ENCODE measurements at places on chromosomes 5 and 9.

- DNase-seq, result no peak
These were observed 24.0 kb downstream of the RANBP17 start for GRCh38 chr5:170885809-170886208.

DNA sequence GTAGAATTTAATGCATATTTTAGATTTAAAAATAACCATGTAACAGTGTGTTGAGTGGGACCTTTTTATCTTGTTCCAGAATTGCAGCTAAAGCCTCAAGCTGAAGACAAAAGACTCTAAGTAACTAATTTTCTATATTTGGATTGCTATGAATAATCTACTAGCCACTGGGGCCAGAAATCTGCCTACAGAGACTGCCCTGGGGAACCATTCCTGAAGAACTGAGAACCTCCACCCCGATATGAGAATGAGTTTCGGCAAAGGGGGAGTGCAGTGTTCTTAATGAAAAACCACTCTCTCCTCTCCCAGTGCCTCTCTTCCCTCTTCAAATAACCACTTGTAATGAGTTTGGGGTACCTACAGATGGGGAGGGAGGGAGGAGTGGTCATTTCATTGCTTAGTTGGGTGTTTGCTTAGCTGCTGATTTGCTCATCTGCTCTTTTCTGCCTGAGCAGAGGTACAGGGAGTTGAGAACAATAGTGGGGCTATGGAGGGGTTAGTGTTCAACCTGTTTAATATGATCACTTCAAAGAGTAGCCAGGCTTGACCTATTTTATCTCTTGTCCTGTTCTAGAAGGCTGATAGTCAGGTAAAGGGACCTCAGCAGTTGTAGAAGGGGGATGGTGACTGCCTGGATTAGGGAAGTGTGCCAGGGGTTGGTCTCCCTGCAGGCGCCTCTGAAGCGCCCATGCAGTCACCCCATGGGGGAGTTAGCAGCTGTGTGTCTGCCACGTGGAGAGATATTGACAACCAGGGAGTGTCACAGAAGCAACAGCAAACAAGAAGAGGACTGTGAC, 47.7 kb downstream of the ATG10 start:
- DNase-seq, result no peak

DNA sequence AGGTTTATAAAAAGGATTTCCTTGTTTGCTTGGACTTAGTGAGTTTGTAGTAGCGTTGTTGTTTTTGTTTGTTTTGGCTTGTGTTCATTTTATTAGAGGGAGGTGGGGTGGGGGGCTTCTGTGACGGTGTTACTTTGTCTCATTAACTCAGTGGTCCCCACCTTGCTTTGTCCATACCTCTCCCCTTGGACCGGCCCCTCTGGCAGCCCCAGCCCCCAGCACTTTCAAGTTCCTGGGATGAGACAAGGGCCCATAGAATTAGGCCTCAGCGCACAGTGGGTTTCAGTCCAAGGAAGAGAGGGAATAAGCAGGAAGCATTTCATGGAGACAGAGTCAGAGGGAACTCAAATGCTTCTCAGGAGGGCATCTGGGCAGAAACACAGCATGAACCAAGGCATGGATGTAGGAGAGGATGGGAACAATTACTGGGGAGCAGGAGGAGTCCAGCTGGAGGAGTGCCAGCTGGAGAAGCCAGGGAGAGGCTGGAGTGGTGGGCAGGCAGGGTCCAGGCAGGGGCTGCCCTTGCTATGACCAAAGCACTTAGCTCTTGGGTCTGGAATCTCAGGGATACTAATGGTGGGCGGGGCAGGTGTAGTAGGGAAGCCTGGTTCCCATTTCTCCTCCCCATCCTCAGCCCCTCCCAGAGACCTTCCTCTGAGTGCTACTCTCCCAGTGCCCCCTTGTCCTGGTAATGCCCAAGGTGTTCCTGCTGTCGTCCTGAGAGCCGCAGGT, 23.5 kb upstream of the ENHO start:
- DNase-seq, result no peak

DNA sequence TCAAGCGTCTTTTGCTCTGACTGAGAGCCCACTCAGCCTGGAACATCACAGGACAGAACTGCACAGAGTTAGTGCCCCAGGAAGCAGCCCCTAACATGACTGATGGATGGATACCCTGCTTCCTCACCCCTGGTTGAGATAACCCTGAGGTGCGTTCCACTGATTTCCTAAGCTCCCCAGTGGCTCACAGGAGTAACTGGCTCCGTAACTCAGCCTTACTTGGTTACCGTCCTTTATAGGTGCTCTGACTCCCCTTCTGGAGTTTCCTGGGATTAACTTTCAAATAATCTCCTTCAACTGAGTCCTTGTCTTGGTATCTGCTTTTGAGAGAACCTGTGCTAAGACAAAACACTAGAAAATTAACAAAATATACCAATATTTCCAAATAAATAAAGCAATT, 449.5 kb downstream of the AGTPBP1 start:
- DNase-seq, result no peak

GRCh38 chr9:120612218-120612617, 32.3 kb upstream of the CDK5RAP2 start:
- DNase-seq, result no peak

DNA sequence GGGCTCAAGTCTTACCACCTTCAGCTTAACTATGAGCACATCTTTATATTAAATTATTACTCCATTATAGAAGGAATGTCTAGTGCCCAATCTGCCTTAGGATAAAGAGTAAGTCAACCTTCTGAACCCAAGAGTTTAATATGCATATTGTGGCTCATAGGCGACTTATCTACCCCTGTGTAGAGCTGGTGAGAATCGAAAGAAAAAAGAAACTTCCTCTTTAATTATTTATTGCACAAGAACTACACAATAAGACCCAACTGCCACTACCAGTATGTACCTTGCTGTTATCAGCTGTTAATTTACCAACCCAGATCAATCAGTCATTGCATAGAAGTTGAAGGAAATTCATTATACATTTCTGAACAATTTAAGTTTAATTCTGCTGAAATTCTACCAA, 329.1 kb upstream of the SLC24A2 start:
- DNase-seq, result no peak

DNA sequence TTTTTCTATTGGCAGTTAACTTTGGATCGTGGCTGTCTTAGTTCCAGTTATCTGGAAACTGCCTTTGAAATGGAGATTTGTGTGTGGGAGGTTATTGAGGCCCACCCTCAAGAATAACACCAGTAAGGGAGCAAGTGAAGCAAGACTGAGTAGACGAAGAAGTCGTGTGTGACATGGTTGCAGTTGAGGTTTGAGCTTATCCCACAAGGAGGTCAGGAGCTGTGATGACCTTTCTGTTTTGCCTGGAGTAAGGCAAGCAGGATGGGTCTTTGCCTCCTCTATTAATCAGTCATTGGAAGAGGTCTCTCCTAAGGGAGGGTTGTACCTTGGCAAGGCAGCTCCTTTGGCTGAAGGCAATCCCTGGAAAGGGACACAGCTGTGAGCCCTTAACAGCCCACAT, 49.6 kb upstream of the CTXN3 start:
- no peak for DNase-seq

- DNase-seq, result peak; percentile 25
These were observed 9.3 kb downstream of the TMEM245 start for GRCh38 chr9:109110329-109111021.

DNA sequence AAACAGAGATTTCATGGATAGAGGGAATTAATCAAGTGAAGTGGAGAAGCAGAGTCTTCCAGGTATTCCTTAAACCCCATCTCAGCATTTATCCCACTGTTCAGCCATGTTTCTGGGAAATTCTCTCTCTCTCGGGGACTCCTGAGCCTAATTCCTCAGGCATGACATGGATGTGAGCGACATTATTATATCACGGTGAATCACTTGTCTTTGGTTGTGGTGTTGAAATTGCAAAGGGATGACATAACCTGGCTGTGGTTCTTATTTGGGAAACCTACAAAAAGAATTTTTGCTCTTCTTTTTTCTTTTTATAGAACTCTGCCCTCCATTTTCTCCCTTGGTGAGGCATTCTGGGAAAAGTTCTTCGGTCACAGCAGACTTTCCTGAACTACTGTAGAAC, 457.9 kb upstream of the PTGER4 start:
- no peak for DNase-seq

- DNase-seq, result peak; percentile 54
These were observed at the start of gene PRUNE2 for GRCh38 chr9:76905791-76906646. PRUNE2 (minus strand) TSS chr9:76906114; CDS start chr9:76905963, 151 bp downstream.

DNA sequence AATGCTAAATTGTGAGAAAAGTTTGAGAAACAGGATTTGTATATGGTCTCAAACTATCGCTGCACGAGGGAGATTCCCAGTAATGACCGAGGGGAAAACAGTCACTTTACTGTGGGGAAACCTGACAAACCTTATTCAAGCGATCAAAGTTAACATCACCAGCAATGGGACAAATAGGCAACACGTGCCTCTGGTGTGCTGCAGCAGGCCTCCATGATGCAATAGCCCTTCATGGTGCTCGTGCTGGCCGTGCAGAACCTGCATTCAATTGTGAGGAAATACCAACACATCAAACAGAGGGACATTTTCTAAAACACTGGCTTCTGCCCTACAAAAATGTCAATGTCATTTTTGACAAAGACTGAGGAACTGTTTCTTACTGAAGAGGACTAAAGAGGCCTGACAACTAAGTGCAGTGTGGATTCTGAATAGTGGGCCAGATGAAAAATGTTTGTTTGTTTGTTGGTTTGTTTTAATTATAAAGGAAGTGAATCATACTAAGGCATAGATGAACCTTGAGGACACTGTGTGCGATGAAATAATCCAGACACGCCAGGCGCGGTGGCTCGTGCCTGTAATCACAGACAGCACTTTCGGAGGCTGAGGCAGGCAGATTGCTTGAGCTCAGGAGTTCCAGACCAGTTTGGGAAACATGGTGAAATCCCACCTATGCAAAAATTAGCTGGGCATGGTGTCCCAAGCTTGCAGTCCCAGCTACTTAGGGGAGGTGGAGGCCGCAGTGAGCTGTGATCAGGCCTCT, 17.6 kb upstream of the MARCHF6 start:
- no peak for DNase-seq

GRCh38 chr5:67178085-67178484, 18.5 kb downstream of the CD180 start:
- DNase-seq, result no peak

DNA sequence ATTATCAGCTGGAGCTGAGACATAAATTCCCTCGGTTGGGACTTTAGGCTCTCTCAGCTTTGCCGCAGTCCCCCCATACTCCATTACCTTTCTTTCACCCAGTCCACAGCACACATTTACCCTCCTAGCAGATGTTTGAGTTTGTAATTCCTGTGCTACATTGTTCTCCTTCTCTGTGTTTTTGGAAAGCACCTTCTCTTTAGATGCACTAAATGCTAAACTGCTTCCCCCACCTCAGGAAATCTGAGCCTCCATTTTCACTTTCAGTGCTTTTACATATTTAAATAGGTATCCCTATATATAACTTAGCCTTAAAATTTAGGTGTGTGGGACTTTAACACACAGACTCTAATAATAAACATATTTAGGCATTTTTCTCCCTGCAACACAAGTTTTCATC, 356.9 kb downstream of the NFIB start:
- DNase-seq, result no peak

GRCh38 chr9:105637787-105638395, 24.4 kb upstream of the TAL2 start:
- DNase-seq, result no peak

- no peak for DNase-seq
These were observed 306.6 kb downstream of the MLLT3 start for GRCh38 chr9:20315677-20316076.

- no peak for DNase-seq
These were observed 232.5 kb downstream of the PARP8 start for GRCh38 chr5:50898966-50899365.

GRCh38 chr5:123505633-123506032, 6.3 kb upstream of the CSNK1G3 start:
- no peak for DNase-seq

DNA sequence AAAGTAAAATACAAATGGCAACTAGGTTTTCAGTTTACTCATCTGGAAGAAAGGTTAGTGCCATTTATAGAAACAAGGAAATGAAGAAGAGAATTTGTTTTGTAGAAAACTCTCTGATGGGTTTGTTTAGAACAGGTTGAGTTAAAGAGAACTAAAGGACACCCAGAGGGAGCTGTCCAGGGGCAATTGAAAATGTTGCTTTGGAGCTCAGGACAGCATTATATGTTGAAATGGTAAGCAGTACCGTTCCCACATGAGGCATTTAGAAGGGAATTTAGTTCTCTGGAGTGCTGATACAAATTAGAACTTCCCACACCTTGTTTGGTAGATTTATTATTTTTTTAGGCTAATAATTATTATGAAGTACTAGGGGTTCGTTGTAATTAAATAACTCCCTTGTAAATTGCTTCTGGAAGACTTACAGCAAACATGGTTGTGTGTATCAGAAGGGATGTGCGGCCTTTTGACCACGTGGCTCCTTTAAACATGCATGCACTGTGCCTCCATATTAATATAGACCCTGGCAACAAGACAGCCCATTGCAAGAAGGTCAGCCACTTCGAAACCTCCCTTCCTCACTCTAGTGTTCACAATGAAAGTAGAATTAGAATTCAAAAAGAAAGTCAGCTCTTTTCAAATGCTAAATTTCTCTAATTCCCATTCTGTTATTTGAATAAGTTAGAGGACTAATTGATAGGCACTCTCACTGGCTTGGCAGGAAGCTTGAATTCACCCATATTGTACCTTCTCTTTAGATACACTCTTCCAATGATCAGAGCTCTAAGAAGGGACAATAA, 71.7 kb downstream of the ZNF462 start:
- DNase-seq, result no peak

- DNase-seq, result peak; percentile 62
These were observed 7.1 kb upstream of the CD180 start for GRCh38 chr5:67203701-67204074.

GRCh38 chr5:65769539-65769938, 47.5 kb downstream of the NLN start:
- no peak for DNase-seq

- DNase-seq, result no peak
These were observed 37.8 kb downstream of the FAM78A start for GRCh38 chr9:131238402-131239021.

DNA sequence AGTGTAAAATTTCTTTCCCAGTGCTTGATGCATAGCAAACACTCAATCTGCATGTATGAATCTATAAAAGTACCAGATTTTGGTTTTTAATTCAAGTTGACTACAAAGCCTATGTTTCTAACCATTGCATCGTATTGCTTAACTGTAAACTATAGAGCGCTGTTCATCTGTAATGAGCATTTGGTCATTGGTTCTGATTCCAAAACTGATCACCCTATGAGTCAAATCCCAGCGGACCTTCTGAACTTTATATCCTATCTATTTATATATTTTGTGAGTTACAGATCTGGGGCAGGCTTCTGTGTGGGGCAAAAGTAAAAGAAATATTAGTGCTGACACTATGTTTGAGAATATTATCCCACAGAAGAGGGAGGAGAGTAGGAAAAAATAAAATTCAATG, 305.7 kb upstream of the TNC start:
- no peak for DNase-seq

DNA sequence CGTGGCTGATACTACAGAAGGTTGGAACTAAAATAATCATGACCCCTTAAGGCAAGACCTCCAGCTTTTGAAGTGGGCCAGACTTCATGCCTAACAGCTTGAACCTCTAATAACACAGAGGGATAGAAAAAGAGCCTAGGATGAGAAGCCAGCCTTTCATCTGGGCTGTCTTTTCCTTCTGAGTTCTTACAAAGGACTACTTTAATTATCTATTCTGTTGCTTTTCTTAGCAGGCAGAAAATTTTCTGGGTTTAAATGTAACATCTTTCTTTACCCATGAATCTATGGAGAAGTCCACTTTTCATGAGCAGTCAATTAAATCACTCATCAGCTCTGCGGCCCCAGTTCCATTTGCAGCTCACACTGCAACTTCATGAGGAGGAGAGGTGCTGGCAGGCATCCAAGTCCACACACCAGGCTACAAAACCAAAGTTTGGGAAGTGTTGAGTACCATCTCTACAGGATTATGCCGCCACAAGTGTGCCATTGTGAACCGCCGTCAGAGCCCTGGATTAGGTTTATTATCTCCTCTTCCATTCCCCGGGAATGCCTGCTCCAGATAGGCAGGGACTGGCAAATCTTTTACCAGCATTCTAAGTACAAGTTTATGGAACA, 192.0 kb downstream of the TLE4 start:
- no peak for DNase-seq

Measured in GM06990 (cell line).